Stimulated activated memory B cell treated with anti-CD40 and anti-IgM and Interleukin-4, amounts not matched to agents 10 μg/mL and 1 μg/mL and 100 μg/mL, for 72 hours (primary cell): ENCODE measurements at places on chromosomes 2 and 18.

DNA sequence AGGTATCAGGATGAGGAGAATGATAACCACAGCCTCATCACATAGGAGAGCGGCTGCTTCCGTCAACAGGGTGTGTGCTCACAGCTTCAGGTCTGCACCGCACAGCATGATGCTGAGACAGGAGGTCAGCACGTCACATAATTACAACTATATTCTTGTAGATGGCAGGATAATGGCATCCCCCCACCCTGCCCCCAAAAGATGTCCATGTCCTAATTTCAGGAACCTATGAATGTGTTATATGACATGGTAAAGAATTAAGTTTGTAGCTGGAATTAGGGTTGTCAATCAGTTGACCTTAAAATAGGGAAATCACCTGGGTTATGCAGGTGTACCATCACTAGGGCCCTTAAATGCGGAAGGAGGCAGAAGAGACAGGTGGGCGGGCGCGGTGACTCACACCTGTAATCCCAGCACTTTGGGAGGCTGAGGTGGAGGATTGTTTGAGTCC lies 73.9 kb downstream of the ARL4C start:
- ATAC-seq = peak; percentile 50
- peaks cover 58% of the 10 kb centered on the region for H3K4me1 ChIP-seq
- H3K27me3 ChIP-seq = no peaks in the 10 kb centered on the region
- H3K36me3 ChIP-seq = peaks cover 8% of the 10 kb centered on the region
- H3K4me3 ChIP-seq = no peak overlapping the region

DNA sequence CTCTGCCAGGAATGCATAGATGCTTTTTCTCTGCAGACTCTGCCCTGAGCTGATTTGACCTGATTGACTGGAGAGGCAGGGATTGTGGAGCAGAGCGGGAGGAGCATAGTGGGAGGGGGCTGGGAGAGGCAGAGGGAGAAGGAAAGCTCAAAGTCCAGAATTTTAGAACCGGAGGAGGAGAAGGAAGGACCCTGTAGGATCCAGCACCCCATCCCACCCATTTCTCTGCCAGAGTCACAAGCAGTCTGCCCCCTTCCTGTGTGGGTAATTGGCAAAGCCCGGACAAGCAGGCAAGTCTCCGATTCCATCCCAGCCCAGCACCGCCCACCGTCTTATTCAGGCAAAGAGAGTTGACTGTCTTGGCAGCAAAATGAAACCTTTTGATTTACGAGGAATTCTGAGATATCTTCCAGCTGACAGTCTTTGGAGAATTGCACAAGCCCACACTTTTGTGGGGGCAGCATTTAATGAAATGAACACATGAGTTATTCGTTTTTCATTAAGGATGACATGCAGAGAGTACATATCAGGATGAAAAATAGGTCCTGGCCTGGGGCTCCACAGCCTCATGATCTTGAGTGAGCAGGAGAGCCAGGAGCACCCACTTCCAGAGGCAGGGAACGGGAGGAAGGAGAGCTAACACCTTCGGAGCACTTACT lies 103.1 kb downstream of the MCFD2 start:
- peaks cover 6% of the 10 kb centered on the region for H3K36me3 ChIP-seq
- no peak for ATAC-seq
- no peak overlapping the region for H3K27ac ChIP-seq
- no peaks in the 10 kb centered on the region for H3K4me1 ChIP-seq

DNA sequence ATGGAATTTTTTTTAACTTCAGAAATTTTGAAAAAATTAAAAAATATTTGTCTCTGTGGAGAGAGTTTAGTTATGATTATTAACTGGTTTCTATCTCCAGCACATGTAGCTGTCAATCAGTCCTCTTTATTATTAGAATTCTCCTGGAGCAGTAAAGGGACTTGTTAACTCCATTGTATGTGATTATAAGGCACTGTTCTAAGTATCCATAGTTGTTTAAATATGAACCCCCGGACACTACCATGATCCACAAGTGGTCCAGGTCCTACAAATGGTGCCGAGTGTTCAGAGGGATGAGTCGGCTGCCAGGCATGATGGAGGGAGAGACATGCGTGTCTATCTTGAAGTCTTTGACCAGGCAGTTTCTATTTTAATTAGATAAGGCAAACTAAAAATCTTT lies 492 bp downstream of the CHRNA1 start:
- H3K27ac ChIP-seq = no peak overlapping the region
- H3K4me3 ChIP-seq = no peak overlapping the region
- H3K27me3 ChIP-seq = peaks cover 22% of the 10 kb centered on the region
- no peak for ATAC-seq
- H3K36me3 ChIP-seq = no peaks in the 10 kb centered on the region

GRCh38 chr2:112301171-112301584 lies 25.8 kb downstream of the ZC3H6 start:
- H3K27ac ChIP-seq = peak overlapping the region; percentile 47
- no peak for ATAC-seq
- H3K4me3 ChIP-seq = no peak overlapping the region
- H3K36me3 ChIP-seq = peaks cover 38% of the 10 kb centered on the region
- H3K27me3 ChIP-seq = no peaks in the 10 kb centered on the region
- H3K4me1 ChIP-seq = peaks cover 6% of the 10 kb centered on the region

GRCh38 chr2:107553539-107553938 lies 273.2 kb upstream of the RGPD4 start:
- H3K4me3 ChIP-seq = no peak overlapping the region
- H3K36me3 ChIP-seq = no peaks in the 10 kb centered on the region
- H3K4me1 ChIP-seq = no peaks in the 10 kb centered on the region
- no peak for ATAC-seq

GRCh38 chr18:13436576-13436975 lies 218.0 kb downstream of the LDLRAD4 start:
- no peak overlapping the region for H3K27ac ChIP-seq
- no peak for ATAC-seq
- no peak overlapping the region for H3K4me3 ChIP-seq
- H3K4me1 ChIP-seq = peaks cover 16% of the 10 kb centered on the region

GRCh38 chr2:38168710-38169480 lies 92.9 kb upstream of the CYP1B1 start:
- H3K36me3 ChIP-seq = no peaks in the 10 kb centered on the region
- peaks cover 35% of the 10 kb centered on the region for H3K27me3 ChIP-seq
- peaks cover 9% of the 10 kb centered on the region for H3K4me1 ChIP-seq
- no peak for ATAC-seq
- H3K4me3 ChIP-seq = no peak overlapping the region
- H3K27ac ChIP-seq = no peak overlapping the region

DNA sequence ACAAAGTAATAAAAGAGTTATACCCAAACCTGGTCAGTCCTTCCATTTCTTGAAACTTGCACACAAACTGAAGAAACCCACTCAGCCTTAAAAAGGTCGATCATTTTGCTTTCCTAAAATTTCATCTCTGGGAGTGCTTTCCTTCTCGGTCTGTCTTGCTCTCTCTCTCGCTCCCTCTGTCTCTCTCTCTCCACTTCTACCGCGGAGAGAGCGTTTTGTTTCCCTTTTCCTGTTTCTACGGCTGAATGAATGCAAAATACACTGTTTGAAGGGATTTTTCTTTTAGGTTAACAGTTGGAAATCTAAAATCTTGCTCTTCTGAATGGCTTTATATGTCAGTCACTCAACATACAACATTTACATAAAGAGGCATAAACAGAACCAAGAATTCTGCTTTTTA lies 424.2 kb downstream of the TGIF1 start:
- peaks cover 8% of the 10 kb centered on the region for H3K4me1 ChIP-seq
- no peak for ATAC-seq
- H3K36me3 ChIP-seq = no peaks in the 10 kb centered on the region
- H3K27me3 ChIP-seq = peaks cover 30% of the 10 kb centered on the region
- no peak overlapping the region for H3K27ac ChIP-seq

GRCh38 chr2:1973636-1974035 lies 229.3 kb upstream of the PXDN start:
- no peaks in the 10 kb centered on the region for H3K4me1 ChIP-seq
- peaks cover under 1% of the 10 kb centered on the region for H3K27me3 ChIP-seq
- H3K27ac ChIP-seq = no peak overlapping the region
- no peak for ATAC-seq
- H3K36me3 ChIP-seq = no peaks in the 10 kb centered on the region

DNA sequence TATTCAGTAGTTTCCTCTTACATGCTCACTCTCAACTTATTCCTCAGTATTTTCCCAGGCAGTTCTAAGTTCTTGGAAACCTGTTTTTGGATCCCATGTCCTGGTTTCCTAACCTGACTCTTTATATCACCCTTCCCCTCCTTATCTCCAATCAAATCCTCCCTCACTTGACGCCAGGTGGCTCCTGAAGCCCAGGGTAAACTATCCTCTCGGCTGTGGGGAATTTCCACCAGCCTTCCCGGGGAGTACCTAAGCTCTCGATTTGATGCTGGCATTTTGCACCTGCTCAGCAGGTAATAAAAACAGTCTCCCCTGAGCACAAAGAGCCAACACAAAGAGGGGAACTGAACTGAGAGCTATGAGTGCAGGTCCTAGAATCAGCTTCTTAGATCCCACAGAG lies 538.0 kb downstream of the SLC4A3 start:
- no peaks in the 10 kb centered on the region for H3K36me3 ChIP-seq
- H3K27me3 ChIP-seq = no peaks in the 10 kb centered on the region
- no peak overlapping the region for H3K4me3 ChIP-seq
- H3K27ac ChIP-seq = no peak overlapping the region

GRCh38 chr18:39297225-39297624 lies 1731.6 kb upstream of the CELF4 start:
- no peak overlapping the region for H3K4me3 ChIP-seq
- H3K4me1 ChIP-seq = no peaks in the 10 kb centered on the region
- H3K27me3 ChIP-seq = no peaks in the 10 kb centered on the region
- H3K36me3 ChIP-seq = no peaks in the 10 kb centered on the region
- ATAC-seq = no peak

GRCh38 chr2:199458009-199458805 lies 468 bp upstream of the SATB2 start:
- H3K27ac ChIP-seq = no peak overlapping the region
- no peaks in the 10 kb centered on the region for H3K36me3 ChIP-seq
- peaks cover 66% of the 10 kb centered on the region for H3K27me3 ChIP-seq
- H3K4me1 ChIP-seq = peaks cover 23% of the 10 kb centered on the region
- peak overlapping the region; percentile 83 for H3K4me3 ChIP-seq
- ATAC-seq = peak; percentile 48

- peaks cover 6% of the 10 kb centered on the region for H3K4me1 ChIP-seq
- ATAC-seq = no peak
- no peak overlapping the region for H3K27ac ChIP-seq
- no peaks in the 10 kb centered on the region for H3K36me3 ChIP-seq
- no peak overlapping the region for H3K4me3 ChIP-seq
Measured at GRCh38 chr2:74915743-74916142, 42.7 kb upstream of the POLE4 start.

GRCh38 chr2:10537522-10538199 lies 89.5 kb upstream of the ODC1 start:
- no peak overlapping the region for H3K4me3 ChIP-seq
- peaks cover 6% of the 10 kb centered on the region for H3K4me1 ChIP-seq
- no peak overlapping the region for H3K27ac ChIP-seq
- peaks cover 37% of the 10 kb centered on the region for H3K27me3 ChIP-seq
- H3K36me3 ChIP-seq = no peaks in the 10 kb centered on the region

- no peak for ATAC-seq
- H3K27me3 ChIP-seq = no peaks in the 10 kb centered on the region
- H3K27ac ChIP-seq = no peak overlapping the region
- H3K36me3 ChIP-seq = no peaks in the 10 kb centered on the region
- no peaks in the 10 kb centered on the region for H3K4me1 ChIP-seq
Measured at GRCh38 chr2:174827371-174828369, 63.4 kb upstream of the CHRNA1 start.

- H3K36me3 ChIP-seq = peaks cover 19% of the 10 kb centered on the region
- no peak for ATAC-seq
- no peaks in the 10 kb centered on the region for H3K27me3 ChIP-seq
- no peak overlapping the region for H3K4me3 ChIP-seq
- H3K27ac ChIP-seq = no peak overlapping the region
Measured at GRCh38 chr18:681985-682384, 24.5 kb downstream of the TYMS start.

GRCh38 chr18:62024983-62025382 lies 132.2 kb upstream of the RNF152 start:
- H3K27me3 ChIP-seq = peaks cover 11% of the 10 kb centered on the region
- no peaks in the 10 kb centered on the region for H3K36me3 ChIP-seq
- no peak overlapping the region for H3K4me3 ChIP-seq
- H3K4me1 ChIP-seq = no peaks in the 10 kb centered on the region

DNA sequence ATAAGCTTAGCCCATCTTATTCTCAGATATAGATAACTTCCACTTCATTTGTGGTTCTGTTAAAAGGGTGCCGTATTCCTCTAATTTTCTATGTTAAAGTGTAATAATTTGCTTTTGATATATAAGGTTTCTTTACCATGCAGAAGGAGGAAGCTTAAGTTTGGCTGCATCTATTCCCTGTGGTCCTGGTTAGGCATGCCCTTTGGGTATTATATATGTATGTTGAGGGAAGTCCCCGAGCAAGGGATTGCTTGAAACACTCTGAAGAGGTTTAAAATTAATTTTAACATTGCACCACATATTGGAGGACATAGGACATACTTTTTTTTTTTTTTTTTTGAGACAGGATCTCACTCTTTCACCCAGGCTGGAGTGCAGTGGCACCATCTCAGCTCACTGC lies 16.9 kb upstream of the MYO1B start:
- H3K27me3 ChIP-seq = no peaks in the 10 kb centered on the region
- H3K36me3 ChIP-seq = no peaks in the 10 kb centered on the region
- H3K27ac ChIP-seq = no peak overlapping the region
- no peak for ATAC-seq
- H3K4me1 ChIP-seq = no peaks in the 10 kb centered on the region
- no peak overlapping the region for H3K4me3 ChIP-seq

DNA sequence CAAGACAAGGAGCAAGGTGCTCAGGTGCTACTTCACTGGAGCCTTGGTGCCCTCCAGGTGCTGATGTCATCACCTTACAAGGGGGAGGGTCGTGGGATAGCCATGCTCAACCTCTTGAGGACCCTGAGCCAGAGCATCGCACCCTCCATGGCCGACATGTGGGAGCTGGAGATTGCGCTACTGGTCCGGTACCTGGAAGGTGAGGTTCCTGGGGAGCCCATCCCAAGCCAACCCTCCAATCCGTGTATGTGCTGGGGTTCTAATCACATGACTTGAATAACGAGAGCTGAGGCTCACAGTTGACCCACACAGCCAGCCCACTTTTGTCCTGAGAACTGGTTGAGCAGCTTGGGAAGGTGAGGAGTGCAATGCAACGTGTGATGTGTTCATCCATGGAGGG lies 25.9 kb downstream of the MROH2A start:
- no peak overlapping the region for H3K4me3 ChIP-seq
- H3K36me3 ChIP-seq = no peaks in the 10 kb centered on the region
- H3K27ac ChIP-seq = no peak overlapping the region
- H3K27me3 ChIP-seq = peaks cover 34% of the 10 kb centered on the region
- no peak for ATAC-seq

GRCh38 chr18:21085579-21086166 lies 25.9 kb downstream of the ROCK1 start:
- no peak overlapping the region for H3K27ac ChIP-seq
- H3K4me1 ChIP-seq = peaks cover 79% of the 10 kb centered on the region
- H3K27me3 ChIP-seq = no peaks in the 10 kb centered on the region
- no peak overlapping the region for H3K4me3 ChIP-seq
- ATAC-seq = no peak

DNA sequence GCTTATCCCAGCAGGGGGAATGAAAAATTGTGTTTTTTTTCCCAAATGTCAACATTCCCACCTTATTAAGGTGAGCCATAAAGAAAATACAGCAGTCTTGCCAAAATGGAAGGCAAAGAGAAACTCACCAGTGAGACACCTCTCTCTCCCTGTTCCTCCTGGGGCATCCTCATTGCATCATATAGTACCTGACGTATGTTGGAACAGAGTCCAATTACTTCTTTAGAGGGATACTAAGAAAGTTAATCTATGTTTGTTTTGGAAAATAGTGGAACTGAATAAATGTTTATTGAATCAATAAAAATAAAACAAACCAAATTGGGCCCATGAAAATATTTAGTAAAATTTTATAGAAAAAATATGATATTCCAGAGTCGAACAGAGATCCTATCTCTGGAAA lies 700.4 kb downstream of the LRRTM4 start:
- ATAC-seq = no peak
- no peak overlapping the region for H3K27ac ChIP-seq
- H3K27me3 ChIP-seq = no peaks in the 10 kb centered on the region
- no peaks in the 10 kb centered on the region for H3K4me1 ChIP-seq
- H3K4me3 ChIP-seq = no peak overlapping the region
